ENCODE measurements at places on chromosomes 5 and 9. TPM values are rescaled to one million over a fixed set of nuclear protein-coding genes. Genes with fewer than 3 reads are reported as not detected.

The LHX2 gene
- total RNA-seq: 5.8 TPM

The INSL4 gene
- total RNA-seq: 17.0 TPM

The DND1 gene
- total RNA-seq: 0.92 TPM

The TEK gene
- 0.06 TPM for total RNA-seq

The PCDHGB4 gene
- total RNA-seq: 0.70 TPM

The SPATA31E1 gene
- total RNA-seq: 0.03 TPM

The PLPP1 gene
- 37.3 TPM for total RNA-seq

The CEP120 gene
- 10.9 TPM for total RNA-seq

The FCN2 gene
- total RNA-seq: not detected

The APBA1 gene
- 0.11 TPM for total RNA-seq

The IL7R gene
- 0.46 TPM for total RNA-seq

The HK3 gene
- total RNA-seq: 0.03 TPM

The GMCL2 gene
- not detected for total RNA-seq

The OTP gene
- total RNA-seq: 0.03 TPM

The GRIN3A gene
- not detected for total RNA-seq

The CMBL gene
- 22.1 TPM for total RNA-seq

The TDRD7 gene
- total RNA-seq: 12.3 TPM

The HSD17B3 gene
- 0.18 TPM for total RNA-seq

The SLC25A2 gene
- not detected for total RNA-seq

The POU5F2 gene
- total RNA-seq: 0.01 TPM

The TPM2 gene
- total RNA-seq: 654 TPM

The PCDHA1 gene
- 0.10 TPM for total RNA-seq

The AGGF1 gene
- total RNA-seq: 14.4 TPM

The CDKN2A gene
- total RNA-seq: not detected

Measured in A549 treated with CORT108297 at 1 μM for 4 hours (cell line).